ENCODE measurements at places on chromosomes 7 and 10.

DNA sequence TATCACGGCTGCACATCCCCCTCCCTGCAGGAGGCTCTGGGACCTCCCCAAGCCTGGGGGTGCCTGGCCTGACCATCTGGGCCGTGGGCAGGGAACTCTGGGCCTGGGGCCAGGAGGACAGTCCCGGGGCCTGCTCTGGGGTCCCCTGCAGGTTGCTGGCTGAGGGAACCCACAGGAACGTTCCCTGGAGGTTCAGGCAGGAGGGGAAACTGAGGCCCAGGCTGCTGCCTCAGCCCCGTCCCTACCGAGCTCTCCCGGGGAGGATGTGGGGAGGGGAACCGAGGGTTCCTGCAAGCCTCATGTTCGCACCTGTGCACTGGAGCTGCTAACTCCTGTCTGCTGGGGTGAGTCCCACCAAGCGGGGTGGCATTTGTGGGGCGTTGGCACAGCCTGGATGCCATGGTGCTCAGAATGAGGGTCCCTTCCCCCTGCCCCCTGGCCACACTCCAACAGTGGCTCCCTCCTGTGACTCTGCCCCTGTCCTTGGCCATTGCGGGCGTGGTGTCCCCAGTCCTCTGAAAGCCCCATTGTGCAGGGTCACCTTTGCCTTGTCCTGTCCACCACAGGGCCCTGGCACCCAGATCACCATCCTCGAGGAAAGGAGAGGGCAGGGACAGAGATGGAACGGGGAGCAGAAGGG is 9.4 kb downstream of the ELFN1 start:
- H3K27ac ChIP-seq, result no peak overlapping the region
- no peak for DNase-seq
- no peaks in the 10 kb centered on the region for H3K36me3 ChIP-seq
- no peak overlapping the region for H3K4me3 ChIP-seq
- no peaks in the 10 kb centered on the region for H3K4me1 ChIP-seq

- DNase-seq, result no peak
- H3K4me1 ChIP-seq, result no peaks in the 10 kb centered on the region
- H3K27ac ChIP-seq, result no peak overlapping the region
Observed at GRCh38 chr7:112908086-112908485, 117.9 kb upstream of the TMEM168 start.

DNA sequence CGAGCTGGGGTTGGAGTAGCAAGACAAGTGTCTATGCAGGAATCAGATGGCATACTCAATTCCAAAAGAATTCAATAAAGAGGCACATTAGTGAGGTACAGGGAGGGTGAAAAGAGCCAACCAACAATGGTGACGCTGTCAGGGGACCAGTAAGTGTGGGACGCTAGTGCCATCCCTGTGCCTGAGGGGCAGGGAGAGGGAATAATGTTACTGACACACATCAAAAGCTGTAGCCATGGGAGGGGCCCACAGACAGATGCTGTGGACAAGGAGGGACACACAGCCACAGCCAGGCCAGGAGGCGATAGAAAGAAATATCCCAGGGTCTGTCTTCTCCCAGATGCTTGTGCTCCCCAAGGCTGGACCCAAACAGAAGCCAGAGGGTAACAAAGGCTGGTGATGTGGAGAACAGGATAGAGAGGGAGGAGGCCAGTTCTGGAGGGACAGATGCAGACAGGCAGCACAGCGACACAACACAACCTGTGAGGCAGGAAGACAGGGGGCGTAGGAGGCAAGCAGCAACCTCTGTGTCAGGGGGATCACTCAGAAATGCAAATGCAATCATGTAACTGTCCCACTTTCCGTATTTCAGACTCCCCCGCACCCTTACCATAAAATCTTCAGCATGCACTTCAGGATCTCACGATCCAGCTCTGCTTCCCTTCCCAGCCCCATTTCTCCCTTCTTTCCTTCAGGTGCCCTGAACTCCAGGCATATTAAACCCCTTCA is 240.5 kb upstream of the FZD8 start:
- DNase-seq, result no peak
- no peaks in the 10 kb centered on the region for H3K27me3 ChIP-seq
- H3K4me1 ChIP-seq, result peaks cover 4% of the 10 kb centered on the region
- H3K27ac ChIP-seq, result no peak overlapping the region
- H3K36me3 ChIP-seq, result no peaks in the 10 kb centered on the region

DNA sequence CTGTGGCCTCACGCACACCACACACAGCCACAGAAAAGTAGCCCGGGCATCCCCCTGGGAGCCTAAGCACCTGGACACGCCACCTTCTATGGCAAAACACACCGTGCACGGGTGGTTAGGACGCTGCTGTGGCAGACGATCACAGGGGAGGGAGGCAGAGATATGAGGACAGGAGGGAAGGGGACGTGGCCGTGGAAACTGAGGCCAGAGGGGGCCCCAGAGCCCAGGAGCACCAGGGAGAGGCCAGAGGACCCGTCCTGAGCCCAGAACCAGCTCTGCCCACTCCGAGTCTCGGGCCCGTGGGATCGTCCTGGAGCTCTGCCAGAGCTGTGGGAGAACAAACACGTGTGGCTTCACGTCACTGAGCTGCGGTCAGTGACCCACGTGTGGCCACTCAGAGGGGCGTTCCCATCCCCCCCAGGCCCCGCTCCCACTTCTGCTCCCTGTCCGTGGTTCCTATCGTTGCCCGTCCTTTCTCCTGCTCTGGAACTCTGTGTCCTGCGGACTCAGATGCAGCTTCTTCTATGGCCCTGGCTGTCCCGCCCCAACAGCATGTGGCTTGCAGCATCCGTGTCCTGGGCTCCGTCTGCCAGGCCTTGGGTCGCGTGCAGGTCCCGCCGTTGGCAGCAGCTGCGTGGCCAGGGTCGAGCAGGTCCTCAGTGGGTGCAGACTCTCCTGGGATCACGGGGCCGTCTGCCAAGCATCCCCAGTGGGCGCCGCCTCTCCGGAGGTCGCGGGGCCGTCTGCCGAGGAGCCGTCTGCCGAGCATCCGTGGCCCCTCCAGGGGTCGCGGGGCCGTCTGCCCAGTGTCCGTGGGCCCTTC is 31.0 kb downstream of the GET4 start:
- H3K4me3 ChIP-seq, result no peak overlapping the region
- no peak overlapping the region for H3K27ac ChIP-seq
- no peaks in the 10 kb centered on the region for H3K4me1 ChIP-seq
- no peaks in the 10 kb centered on the region for H3K36me3 ChIP-seq
- DNase-seq, result no peak

DNA sequence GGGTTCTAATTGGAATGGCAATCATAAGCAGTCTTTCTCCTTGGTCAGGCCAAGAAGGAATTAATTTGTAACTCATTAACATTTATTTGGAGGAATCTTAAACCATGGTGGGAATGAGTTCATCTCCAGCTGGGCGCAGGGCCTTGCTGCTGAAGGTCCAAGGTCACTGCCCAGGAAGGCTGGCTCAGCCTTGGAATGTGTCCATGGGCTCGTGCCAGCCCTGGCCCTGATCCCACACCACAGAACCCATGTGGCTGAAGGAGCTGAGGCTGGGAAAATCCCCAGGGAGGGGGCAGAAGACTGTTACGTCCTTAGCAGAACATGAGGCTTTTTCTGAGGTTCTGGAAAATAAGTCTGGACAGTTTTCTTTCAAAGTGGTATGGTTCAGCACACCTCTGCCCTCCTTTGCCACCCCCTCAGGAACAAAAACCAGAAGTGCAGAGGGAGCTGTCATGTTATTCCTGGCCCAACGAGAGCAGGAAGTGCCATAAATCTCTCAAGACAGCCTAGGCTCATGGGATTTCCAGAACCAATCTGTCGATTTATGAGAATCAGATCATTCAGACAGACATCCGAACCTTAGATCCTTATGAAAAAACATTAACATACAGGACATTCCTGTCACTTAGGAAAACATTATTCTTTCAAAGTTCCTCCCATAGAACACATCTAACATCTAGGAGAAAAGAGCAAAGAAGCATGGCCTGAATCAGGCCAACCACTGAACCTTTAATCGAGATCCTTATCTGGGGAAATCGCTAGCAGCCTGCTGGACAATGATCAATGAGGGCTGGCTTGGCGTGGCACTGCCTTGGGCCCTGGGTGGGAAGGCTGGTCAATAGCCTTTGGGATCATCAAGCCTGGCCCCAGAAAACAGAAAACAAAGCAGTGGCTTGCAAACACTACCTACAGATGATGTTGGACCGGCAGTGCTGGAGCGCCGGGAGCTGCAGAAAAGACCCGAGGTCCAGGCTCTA is 134.3 kb downstream of the TAX1BP1 start:
- no peak for DNase-seq
- H3K4me3 ChIP-seq, result no peak overlapping the region
- H3K27me3 ChIP-seq, result no peaks in the 10 kb centered on the region
- no peaks in the 10 kb centered on the region for H3K4me1 ChIP-seq
- H3K36me3 ChIP-seq, result no peaks in the 10 kb centered on the region

- H3K27me3 ChIP-seq, result no peaks in the 10 kb centered on the region
- H3K27ac ChIP-seq, result no peak overlapping the region
- H3K36me3 ChIP-seq, result peaks cover 65% of the 10 kb centered on the region
- peaks cover 6% of the 10 kb centered on the region for H3K4me1 ChIP-seq
- DNase-seq, result no peak
Observed at GRCh38 chr7:44565795-44566559, 7.7 kb downstream of the DDX56 start.

DNA sequence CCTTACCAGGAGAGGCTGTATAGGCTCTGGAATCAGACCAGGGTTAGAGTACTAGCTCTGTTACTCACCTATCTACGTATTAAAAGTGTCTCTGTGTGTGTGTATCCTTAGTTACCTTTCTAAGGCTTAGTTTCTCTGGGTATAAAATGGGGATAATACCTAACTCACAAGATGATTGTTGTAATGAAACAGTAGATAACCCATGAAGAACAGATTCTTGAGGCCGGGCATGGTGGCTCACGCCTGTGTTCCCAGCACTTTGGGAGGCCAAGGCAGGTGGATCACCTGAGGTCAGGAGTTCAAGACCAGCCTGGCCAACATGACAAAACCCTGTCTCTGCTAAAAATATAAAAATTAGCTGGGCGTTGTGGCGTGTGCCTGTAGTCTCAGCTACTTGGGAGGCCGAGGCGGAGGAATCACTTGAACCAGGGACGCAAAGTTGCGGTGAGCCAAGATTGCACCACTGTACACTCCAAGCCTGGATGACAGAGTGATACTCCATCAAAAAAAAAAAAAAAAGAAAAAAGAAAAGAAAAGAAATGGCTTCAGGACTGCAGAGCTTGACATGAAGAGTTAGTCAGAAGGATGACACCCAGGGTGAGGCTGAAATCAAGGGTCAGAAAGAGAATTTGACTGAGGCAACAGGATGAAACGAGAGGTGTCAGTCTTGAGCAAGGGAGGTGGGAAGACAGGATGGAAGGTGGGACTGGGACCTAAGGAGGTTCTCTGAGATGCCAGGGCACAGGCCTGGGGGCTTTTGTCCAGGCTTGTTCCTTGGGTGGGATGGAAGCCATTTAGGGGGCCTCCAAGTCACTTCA is 33.4 kb downstream of the PRKAR2B start:
- DNase-seq, result no peak
- peaks cover 2% of the 10 kb centered on the region for H3K27me3 ChIP-seq
- no peak overlapping the region for H3K4me3 ChIP-seq
- H3K4me1 ChIP-seq, result no peaks in the 10 kb centered on the region
- H3K27ac ChIP-seq, result no peak overlapping the region
- H3K36me3 ChIP-seq, result no peaks in the 10 kb centered on the region

Data from RWPE2 (cell line).